Natural killer cell treated with Interleukin-12 subunit alpha and Interleukin-12 subunit beta and Interleukin-15 and Interleukin-18, amount 100 ng/mL, for 72 hours (primary cell): ENCODE measurements at places on chromosomes 11 and 22.

GRCh38 chr11:57787920-57788702, 26.5 kb downstream of the CTNND1 start:
- no peaks in the 10 kb centered on the region for H3K36me3 ChIP-seq
- H3K4me3 ChIP-seq, result no peak overlapping the region

DNA sequence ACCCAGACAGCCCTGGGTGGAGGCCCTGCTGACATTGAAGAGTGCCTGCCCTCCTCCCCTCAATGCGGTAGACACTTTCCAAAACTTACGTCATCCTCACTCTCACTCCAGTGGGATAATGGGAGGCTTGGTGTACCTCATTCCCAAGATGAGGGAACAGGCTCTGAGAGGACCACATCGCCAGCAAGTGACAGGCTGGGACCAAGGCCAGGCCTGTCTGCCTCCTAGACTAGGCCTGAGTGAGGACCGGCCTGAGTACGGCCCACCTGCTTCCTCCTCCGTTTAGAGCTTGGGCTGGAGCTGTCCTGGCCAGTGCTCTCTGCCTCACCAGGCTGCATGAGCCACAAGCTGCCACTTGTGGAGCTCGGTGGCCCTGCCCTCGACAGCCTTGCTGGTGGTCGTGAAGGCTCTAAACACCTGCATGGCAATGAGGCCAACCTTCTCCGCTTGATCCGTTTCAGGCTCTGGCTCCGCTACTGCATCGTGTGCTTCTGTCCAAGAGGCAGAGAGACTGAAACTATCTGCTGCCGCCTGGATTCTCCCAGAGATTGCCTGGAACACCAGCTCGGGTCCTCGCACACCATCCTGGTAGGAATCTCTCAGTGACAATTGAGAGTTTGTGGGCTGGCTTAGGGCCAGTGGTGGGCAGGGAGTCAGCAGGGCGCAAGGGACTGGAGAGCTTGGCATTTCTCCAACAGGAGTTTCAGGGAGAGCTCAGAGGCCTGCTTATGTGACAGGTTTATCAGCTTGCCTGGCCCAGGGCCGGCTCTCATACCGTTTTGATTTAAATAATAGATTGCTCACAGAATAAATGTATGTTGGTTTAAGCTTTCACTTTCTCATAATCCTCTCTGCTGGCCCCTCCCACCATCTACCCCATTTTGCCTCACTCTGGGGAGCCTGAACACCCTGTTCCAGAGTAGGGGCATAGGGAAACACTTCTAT, 9.4 kb downstream of the LRRC75B start:
- no peaks in the 10 kb centered on the region for H3K36me3 ChIP-seq
- no peak overlapping the region for H3K27ac ChIP-seq
- no peak for DNase-seq
- no peaks in the 10 kb centered on the region for H3K27me3 ChIP-seq
- no peak overlapping the region for H3K4me3 ChIP-seq
- peaks cover 4% of the 10 kb centered on the region for H3K4me1 ChIP-seq

GRCh38 chr22:30043161-30043560, 37.1 kb upstream of the HORMAD2 start:
- H3K4me1 ChIP-seq, result no peaks in the 10 kb centered on the region
- no peak overlapping the region for H3K4me3 ChIP-seq
- no peak overlapping the region for H3K27ac ChIP-seq
- H3K36me3 ChIP-seq, result no peaks in the 10 kb centered on the region
- no peak for DNase-seq

- peak overlapping the region; percentile 99 for H3K27ac ChIP-seq
- H3K36me3 ChIP-seq, result peaks cover 15% of the 10 kb centered on the region
- peak overlapping the region; percentile 93 for H3K4me3 ChIP-seq
- peak; percentile 47 for DNase-seq
Observed at GRCh38 chr22:36155702-36156101, 4.9 kb downstream of the APOL3 start.

DNA sequence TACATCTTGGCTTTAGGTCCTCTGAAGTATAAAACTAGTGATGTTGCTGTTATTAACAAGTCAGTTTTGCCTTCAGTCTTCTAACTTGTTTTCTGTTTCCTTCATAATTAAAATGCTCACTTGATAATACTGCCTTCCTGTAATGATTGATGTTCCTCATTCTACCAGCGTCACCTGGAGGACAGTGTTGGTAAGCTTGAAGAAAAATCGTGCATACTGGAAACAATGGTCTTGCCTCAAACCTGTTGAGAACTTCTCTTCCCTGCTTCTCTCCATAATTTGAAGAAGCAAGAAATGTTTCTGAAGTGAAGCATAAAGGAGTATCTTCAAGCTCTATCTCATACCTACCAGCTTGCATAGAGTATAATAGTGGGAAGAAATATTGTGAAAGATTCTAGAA, 3.0 kb downstream of the YWHAH start:
- peaks cover 34% of the 10 kb centered on the region for H3K4me1 ChIP-seq
- no peak for DNase-seq
- no peak overlapping the region for H3K4me3 ChIP-seq
- no peaks in the 10 kb centered on the region for H3K27me3 ChIP-seq

GRCh38 chr11:130525307-130525706, 76.9 kb downstream of the ADAMTS15 start:
- H3K27me3 ChIP-seq, result peaks cover 4% of the 10 kb centered on the region
- H3K27ac ChIP-seq, result no peak overlapping the region
- DNase-seq, result no peak
- H3K4me3 ChIP-seq, result no peak overlapping the region
- no peaks in the 10 kb centered on the region for H3K4me1 ChIP-seq
- H3K36me3 ChIP-seq, result no peaks in the 10 kb centered on the region
